ENCODE measurements at places on chromosomes 13 and 19.

DNA sequence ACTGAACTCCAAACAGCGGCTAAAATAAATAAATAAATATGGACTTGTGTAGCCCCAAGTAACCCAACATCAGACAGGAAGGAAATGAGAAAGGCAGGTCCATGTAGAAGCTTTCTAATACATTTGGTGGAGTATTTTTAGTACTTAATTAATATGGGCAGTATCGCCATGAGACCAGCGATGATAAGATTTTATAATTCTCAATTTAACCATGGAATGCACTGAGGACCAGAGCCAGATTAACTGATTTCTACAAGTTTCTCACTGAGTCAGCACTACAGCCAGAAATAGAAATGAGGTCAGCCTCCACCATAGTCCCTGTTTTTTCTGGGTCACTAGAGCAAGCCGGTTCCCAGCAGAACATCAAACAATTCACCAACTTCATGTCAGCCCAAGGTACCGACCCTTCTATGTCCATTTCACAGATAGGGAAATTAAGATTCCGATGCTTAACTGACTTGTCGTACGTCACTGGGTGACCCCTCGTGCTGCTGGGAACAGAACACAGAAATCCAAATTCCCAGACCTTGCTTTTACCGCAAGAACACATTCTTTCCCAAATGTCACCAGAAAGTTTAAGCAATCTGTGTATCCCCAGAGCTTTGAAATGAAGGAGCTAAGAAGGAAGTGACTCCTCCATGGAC lies 90.4 kb downstream of the COL4A1 start:
- DNase-seq, result no peak

GRCh38 chr19:55097864-55098715 lies 19.3 kb downstream of the PPP1R12C start:
- DNase-seq, result no peak

DNA sequence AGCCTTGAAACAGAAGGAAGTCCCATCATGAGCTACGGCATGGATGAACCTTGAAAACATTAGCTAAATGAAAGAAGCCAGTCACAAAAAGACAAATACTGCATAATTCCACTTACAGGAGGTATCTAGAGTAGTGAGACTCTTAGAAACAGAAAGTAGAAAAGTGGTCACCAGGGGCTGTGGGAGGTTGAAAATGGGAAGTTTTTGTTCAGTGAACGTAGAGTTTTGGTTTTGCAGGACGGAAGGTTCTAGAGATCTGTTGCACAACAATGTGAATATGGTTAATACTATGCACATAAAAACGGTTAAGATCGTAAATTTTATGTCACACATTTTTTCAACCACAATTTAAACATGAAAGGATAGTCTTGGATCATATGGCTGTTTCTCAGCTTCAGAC lies 11.9 kb upstream of the SLC10A2 start:
- DNase-seq, result no peak

GRCh38 chr19:33133438-33134031 lies 1.6 kb downstream of the WDR88 start:
- no peak for DNase-seq

GRCh38 chr13:108425056-108425455 lies 155.5 kb downstream of the TNFSF13B start:
- no peak for DNase-seq

- no peak for DNase-seq
These were observed 8.5 kb downstream of the ZNF557 start for GRCh38 chr19:7078008-7078407.

DNA sequence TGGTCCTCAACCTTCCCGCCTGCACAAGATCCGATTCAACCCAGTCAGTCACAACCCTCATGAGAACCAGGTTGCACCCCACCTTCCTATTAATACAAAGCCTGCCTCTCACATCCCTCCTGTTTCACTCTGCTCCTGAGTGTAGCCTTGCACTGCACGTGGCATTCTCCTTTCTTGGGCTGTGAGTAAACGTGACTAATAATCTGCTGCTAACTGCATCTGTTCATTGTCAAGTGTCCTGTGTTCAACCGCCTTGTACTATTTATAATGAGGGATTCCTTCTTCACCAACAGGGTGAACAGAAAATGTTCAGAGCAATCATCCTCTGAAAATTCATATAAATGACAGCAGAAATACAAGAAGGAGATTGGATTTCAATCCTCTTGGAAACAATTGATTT lies 1608.2 kb downstream of the SLITRK5 start:
- no peak for DNase-seq

DNA sequence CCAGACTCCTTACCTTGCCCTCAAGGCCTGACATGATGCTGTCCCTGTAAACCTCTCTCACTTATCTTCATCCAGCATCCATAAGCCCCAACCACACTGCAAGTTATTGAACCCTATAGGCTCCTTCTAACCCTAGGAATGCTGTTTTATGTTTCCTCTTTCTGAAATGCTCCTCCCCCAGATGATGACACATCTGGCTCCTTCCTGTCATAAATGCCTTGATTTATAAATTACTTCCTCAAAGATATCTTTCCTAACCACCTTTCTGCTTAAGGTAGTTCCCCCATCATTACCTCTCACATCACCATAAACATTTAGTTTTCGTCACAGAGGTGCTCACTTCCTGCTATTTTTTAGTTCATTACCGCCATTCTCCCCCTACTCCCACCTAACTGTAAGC lies 12.3 kb downstream of the RUBCNL start:
- DNase-seq, result no peak

DNA sequence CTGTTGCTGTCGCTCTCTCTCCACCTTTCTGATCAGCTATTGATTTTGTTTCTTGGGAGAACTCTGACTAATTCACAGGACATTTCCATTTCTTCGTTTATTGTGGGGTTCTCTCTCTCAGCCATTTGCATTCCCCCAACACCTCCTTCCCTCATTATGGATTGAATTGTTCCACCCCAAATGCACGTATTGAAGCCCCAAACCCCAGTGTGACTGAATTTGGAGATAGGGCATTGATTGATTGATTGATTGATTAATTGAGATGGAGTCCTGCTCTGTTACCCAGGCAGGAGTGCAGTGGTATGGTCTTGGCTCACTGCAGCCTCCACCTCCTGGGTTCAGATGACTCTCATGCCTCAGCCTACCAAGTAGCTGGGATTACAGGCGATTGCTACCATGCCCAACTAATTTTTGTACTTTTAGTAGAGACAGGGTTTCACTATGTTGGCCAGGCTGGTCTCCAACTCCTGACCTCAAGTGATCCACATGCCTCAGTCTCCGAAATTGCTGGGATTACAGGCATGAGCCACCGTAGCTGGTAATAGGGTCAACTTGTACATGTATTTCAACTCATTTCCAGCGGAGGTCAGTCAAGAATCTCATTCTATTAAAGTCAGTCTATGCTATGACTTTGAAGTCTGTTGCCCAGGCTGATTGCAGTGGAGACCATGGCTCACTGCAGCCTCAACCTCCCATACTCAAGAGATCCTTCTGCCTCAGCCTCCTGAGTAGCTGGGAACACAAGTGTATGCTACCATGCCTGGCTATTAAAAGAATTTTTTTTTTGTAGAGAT lies 13.6 kb downstream of the NFILZ start:
- no peak for DNase-seq

DNA sequence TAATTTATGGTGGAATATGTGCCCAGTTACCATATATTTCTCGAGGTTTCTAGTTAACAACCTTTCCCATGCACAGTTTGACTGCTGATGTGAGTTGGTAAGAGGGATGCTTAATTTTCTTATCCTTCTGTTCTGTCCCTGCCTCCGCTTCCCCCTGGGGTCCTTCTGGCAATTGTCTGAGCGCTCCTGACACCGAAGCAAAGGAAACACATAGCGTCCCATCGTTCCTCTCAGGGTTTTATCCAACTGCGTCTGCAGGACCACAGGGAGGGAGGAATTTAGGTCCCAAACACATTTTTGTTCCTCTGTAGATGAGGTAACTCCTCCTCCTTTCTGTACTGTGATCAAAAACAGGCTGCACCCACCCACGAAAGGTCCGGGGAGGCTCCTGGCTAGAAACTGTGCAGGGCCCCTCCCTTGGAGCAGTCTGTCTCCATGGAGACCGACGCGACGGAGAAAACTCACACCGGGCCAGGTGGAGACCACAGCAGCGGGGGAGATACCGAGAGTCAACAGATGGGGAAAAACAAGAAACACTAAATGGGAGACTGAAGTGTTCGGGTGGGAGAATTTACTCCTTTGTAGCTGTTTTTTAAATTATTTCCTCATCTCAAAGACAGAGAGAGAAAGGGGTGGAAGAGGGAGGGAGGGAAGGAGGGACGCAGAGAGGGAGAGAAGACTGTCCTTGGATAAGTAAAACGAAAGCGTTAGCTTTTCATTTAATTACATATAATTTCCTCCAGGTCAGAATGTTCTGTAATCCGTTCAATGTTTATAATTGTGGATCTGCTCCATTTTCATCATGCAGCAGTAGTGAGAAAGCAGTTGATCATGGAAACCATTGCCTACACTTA lies 191.8 kb upstream of the NBEA start:
- DNase-seq, result no peak

DNA sequence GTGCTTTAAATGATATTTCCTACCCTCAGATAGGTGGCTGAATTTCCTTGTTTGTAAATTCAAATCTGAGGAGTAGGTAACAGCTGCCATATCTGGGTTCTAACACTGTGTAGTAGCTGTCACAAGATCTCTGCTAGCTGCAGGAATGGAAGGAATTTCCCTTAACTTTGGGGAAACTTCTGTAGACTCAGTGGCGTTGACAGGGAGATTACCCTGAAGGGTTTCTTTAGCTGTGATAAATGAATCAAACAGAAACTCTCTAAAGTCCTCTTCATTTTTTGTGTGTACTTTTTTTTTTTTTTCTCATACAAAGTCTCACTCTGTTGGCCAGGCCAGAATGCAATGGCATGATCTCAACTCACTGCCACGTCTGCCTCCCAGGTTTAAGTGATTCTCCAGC lies 5.3 kb upstream of the EPSTI1 start:
- DNase-seq, result no peak

DNA sequence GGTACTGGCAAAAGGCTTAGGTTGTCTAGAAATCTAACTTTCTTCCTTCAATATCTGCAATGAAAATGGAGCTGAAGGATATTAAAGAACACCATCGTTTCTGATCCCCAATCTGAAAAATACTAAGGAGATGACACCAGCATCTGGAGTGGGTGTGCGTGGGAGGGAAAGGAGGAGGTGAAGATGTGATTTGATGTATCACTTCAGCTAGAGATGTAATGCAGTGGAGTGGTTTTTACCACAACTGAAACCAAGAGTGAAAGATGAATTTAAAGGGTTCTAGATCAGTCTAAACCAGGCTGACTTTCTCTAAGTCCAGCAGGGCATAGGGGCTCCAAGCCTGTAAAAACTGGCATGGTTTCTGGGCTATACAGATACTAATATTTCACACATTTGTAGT lies 148.4 kb downstream of the AKAP11 start:
- DNase-seq, result no peak

DNA sequence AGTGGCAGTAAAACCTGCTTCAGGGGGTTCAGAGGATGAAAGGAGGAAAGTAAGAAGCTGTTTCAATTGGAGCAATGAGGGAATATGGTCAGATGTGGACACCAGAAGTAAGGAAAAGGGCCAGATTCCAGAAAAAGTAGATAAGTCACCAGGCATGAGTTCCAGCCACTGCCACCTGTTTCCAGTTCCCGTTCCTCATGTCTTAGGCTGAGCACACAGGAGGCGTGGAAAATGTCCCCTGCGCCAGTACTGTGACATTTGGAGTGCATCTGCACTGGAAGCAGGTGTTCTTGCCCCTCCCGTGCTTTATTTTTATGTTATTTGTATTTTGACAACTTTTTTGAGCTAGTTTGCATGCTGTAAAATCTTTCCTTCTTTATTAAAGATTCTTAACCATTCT lies 25.3 kb downstream of the LMO7 start:
- DNase-seq, result no peak

DNA sequence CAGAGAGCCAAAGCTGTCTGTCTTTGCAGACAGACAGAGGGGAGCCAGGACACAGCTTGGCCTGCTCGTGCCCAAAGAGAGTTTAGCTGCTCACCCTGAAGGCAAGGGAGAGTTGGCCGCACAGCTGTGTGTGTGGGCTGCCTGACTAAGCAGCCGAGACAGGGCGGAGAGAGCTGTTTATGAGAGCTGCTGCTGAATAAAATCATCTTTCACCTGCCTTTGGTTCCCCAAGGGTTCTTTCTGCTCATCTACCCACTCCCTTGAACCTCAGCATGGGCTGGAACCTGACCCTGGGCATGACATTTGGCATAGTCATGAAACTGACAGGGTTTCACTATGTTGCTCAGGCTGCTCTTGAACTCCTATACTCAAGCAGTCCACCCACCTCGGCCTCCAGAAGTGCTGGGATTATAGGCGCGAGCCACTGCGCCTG lies 98.2 kb downstream of the RBM26 start:
- no peak for DNase-seq

- DNase-seq, result no peak
These were observed 65.5 kb downstream of the DPY19L3 start for GRCh38 chr19:32471095-32471494.

- DNase-seq, result no peak
These were observed 331.8 kb upstream of the KLF12 start for GRCh38 chr13:74466020-74466419.

DNA sequence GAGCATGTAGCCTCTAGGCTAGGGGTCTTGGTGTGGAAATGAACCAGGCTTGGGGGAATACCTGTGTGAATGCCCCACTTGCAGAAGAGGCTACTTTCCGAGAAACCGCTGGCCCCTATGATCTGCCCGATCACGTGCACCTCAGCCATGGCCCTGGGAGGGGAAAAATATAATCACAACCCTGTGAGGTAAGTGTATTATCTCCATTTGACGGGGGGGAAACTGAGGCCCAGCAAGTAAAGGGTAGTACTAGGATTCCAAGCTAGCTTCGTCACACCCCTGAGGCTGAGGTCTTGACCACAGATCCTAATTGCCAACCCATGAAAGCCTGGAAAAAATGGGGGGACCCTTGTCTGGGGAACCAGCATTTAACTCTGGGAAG lies 587 bp downstream of the B9D2 start:
- DNase-seq, result no peak

DNA sequence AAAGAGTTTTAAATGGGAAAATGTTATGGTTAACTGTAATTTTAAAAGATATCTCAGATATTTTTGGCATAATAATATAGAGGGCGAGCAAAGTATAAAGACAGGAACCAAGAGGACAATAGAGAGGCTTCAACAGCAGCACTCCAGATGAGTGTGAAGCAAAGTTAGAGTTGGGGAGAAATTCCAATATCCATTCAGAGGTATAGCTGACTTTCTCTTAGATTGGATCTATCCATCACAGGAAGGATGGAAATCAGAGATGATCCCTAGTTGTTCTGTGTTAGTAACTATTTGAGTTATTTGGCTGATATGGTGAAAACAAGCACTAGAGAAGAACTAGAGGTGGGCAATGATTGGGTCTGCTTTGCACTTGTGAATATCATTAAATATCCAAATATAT lies 786.0 kb upstream of the KLHL1 start:
- no peak for DNase-seq

All from H54 (cell line).